ENCODE measurements at places on chromosomes 7 and 10.

- no peaks in the 10 kb centered on the region for H3K27me3 ChIP-seq
- no peak for DNase-seq
- no peaks in the 10 kb centered on the region for H3K4me1 ChIP-seq
Measured at GRCh38 chr7:140284062-140284461, 107.3 kb upstream of the KDM7A start.

DNA sequence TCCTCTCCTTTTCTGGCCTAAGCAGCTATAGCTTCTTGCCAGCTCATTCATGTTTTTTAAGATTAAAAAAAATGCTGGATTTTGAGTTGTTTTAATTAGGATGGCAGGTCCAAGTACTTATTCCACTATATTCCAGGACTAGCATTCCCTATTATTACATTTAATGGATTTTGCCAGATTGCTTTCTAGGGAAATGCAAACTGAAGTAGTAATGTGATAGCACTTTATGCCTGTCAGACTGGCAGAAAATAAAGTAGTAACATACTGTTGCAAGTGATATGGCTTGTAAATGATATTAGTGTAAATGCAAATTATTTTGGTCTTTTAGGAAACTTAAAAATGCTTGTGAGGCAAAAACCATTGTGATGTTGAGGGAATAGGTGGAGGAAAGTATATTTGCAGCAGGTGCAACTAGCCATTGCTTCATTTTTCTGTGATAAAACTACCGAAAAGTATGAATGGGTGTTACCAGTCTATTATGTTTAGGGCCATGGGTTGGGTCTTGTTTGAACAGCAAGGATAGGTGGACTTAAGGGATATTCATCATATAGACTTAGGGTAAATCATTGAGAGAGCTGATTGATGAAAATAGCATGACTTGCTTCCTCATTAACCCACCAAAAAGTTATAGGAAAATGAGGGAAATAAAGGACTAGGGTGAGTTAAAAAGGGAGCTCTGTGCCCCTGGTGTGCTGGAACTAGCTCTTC, 19.9 kb downstream of the ZNRF2 start:
- H3K36me3 ChIP-seq, result no peaks in the 10 kb centered on the region
- H3K27me3 ChIP-seq, result no peaks in the 10 kb centered on the region
- H3K27ac ChIP-seq, result no peak overlapping the region

DNA sequence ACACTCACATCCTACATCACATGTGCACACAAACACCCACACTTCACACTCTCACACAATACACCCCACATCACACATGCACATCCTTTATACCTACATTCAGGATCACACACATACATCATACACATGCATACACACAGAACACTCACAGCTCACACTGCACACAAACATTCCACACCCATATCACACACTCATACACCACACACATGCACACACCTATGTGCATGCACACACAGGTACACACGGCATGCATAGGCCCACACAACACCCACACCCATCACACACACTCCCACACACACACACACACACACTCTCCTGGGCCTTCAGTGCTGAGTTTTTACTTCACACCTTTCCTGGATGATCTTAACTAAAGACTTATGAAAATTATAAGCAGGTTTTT, 220.5 kb downstream of the DNAJB6 start:
- H3K27me3 ChIP-seq, result no peaks in the 10 kb centered on the region
- no peak for DNase-seq
- H3K4me1 ChIP-seq, result peaks cover 31% of the 10 kb centered on the region
- no peaks in the 10 kb centered on the region for H3K36me3 ChIP-seq
- H3K4me3 ChIP-seq, result no peak overlapping the region
- peak overlapping the region; percentile 100 for H3K27ac ChIP-seq

DNA sequence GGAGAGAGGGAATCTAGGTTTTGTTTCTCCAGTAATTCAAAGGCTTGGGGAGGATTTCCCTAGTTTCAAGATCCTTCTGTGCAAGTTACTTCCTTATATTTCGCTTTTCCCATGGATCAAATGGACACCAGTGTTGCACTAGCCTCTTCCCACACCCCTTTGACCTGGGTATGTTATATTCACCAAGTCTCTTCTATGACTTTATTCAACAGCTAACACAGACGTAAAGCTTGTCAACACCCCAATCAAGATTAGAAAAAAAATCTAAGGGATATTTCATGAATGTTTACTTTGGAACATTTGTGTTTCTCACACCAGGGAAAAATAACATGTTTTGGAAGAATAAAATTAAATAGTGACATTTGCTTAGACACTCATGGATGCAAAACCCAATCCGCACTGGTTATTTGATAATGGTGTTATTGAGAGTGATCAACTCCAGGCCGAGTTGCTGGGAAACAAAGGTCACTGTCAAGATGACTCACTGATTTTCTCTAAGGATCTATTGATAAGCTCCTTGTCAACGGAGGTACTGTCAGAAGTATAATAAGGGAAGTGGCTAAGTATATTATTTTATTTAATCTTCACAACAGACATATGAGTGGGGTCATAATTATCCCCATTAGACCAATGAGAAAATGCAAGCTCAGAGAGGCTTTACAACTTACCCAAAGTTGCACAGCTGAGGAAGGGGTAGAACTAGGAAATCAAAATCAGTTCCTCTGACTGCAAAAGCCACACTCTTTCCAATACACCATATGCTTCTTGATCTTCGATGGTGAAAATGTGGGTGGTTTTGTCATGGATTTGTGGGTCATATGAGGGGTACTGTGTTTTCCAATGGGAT, 52.2 kb downstream of the CREB3L2 start:
- no peak overlapping the region for H3K27ac ChIP-seq
- no peak overlapping the region for H3K4me3 ChIP-seq
- no peaks in the 10 kb centered on the region for H3K36me3 ChIP-seq

- H3K36me3 ChIP-seq, result no peaks in the 10 kb centered on the region
- no peaks in the 10 kb centered on the region for H3K27me3 ChIP-seq
- no peak for DNase-seq
- no peak overlapping the region for H3K27ac ChIP-seq
- no peak overlapping the region for H3K4me3 ChIP-seq
Measured at GRCh38 chr7:69847921-69848612, 249.8 kb downstream of the AUTS2 start.

DNA sequence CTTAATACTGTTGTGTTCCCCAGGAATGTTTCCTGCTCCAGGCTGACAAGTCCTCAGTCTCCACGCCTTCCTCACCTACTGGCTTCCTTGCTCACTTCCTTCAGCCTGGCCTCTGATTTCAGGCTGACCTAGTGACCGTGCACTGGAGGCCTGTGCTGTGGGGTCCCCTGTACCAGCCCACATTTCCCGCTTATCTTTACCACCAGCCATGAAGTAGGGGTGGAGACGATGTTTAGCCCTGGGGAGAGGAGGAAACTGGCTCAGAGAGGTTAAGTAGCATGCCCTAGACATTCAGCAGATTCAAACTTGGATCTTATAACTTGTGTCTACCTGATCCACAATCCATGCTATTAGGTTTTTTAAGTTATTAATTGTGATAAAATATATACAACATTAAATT, 4.8 kb upstream of the ZNF488 start:
- H3K27ac ChIP-seq, result no peak overlapping the region
- no peaks in the 10 kb centered on the region for H3K27me3 ChIP-seq
- no peaks in the 10 kb centered on the region for H3K36me3 ChIP-seq
- peaks cover 4% of the 10 kb centered on the region for H3K4me1 ChIP-seq
- DNase-seq, result no peak
- no peak overlapping the region for H3K4me3 ChIP-seq

DNA sequence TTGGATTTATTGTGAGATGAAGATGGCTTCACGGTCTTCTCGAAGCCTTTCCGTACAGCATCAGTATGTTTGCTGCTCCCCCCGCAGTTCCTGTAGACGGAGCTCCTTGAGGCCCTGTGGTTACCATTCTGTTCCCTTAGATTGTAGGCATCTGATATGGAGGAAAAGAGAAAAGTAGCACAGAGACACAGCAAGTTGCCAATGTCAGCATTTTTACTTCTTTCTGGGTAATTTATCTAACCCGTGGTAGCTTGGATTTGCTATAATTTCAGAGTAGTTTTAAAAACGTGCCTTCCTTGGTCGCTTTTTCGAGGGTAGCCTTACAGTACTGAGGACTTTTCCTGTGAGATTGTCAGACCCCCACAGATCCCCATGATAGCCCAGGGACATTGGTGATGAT, 37.5 kb downstream of the WDR37 start:
- no peak for DNase-seq
- H3K4me3 ChIP-seq, result no peak overlapping the region
- H3K27me3 ChIP-seq, result no peaks in the 10 kb centered on the region

DNA sequence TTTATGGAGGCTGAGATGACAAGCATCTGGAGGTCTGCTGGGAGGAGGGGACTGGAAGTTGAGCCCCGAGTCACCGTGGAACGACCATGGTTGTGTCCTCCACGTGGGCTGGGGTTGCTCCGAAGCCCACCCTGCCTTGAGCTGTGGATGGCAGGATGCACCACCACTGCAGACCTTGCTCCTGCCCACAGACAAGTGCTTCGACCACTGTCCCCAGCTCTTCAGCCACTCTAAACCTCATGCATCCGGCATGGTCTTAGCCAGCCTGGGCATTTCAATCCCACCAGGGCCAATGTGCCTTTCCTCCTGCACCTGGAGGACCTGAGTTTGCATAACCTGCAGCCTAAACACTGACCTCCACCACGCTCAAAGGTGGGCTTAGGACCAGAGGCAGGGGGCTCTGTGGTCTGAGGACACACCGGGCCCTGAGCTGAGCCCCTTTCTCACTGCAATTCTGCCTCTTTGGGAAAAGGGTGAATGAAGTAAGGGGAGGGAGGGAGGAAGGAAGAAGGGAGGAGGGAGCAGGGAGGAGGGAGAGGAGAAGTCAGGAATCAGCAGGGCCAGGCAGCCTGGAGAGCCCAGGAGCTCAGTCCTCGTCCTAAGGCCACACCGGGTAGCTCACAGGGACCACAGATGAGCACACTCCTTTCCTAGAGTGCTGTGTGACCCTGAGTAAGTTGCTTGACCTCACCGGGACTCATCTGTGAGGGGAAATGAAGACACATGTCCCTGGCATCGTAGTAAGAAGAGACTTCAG, 44.8 kb upstream of the DNAAF5 start:
- no peaks in the 10 kb centered on the region for H3K4me1 ChIP-seq
- no peak overlapping the region for H3K27ac ChIP-seq
- DNase-seq, result no peak
- H3K27me3 ChIP-seq, result no peaks in the 10 kb centered on the region
- H3K36me3 ChIP-seq, result peaks cover 3% of the 10 kb centered on the region

DNA sequence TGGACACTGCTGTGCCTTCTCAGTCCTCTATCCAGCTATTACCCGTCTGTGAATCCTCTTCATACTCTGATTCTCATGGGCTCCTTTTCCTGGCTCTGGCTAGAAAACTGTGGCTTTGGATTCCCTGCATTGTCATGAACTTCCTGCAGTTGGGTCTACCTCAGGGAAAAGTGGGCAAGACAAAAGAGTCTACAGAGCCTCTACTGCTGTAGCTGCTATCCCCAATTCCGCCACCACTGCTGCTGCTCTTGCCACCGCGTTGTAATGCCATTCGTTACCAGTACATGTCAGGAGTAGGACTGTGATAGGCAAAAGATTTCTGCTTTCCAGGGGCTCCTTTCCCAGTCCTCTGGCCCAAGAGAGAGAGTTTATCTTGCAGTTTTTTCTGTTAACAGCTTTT, 23.9 kb upstream of the PPP1R17 start:
- H3K27me3 ChIP-seq, result peaks cover 85% of the 10 kb centered on the region
- no peak overlapping the region for H3K4me3 ChIP-seq
- no peaks in the 10 kb centered on the region for H3K36me3 ChIP-seq

DNA sequence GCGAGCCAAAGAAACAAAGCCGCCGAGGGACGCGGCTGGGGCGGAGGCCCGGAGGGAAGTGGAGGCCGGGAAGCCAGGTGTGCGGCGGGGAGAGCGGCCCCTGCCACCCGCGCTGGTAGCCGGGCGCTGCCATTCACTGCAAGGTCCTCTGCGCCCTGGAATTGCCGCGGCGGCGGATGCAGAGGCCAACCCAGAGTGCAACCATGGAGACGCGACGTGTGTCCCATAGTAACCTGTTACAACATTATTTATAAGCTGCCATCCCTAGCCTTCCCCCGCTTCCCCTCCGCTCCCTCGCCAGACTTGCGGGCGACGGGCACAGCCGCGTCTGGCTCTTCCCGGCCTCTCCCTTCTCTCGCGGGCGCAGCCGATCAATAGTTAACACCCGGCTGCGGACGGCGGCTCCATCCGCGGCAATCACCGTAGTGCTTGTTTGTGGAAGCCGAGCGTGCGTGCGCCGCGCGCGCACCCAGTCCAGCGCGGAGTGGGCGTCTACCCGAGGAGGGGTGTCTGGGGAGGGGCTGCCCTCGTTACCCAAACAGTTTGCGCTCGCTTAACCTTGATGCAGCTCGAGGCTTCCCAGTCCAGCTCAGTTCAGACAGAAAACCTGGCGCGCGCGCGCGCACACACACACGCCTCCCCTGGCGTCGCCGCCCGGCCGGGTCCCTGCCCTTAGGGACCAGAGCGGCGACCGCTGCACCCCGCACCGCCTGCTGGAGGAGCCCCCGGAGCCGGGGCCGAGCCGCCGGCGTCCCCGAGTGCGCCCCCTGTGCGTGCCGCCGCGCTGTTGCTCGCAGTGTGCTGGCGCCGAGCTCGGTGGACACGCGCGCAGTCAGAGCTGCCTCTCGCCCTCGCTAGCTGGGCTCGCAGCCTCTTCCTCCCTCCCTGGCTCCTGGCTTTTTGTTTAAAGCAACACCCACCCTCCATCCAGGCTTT, 165.4 kb upstream of the DPP6 start:
- H3K27me3 ChIP-seq, result no peaks in the 10 kb centered on the region
- no peak overlapping the region for H3K27ac ChIP-seq
- DNase-seq, result no peak
- no peak overlapping the region for H3K4me3 ChIP-seq
- H3K4me1 ChIP-seq, result no peaks in the 10 kb centered on the region

DNA sequence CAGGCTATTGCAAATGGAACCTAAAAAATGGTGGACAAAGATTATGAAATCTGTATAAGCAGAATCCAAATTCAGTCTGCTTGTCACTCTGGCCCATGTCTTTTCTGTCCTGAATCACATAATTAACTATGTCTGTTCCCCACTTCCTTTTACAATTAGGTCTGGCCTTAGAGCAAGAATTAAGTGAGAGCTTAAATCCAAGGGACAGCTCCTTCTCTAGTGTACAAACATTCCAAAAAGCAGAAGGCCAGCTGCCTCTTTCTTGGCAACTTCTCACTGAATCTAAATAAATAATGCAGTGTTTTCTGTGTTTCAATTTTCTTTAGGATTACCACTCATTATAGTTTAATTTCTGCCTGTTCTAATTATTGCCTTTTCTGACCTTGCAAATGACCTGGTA, 39.3 kb upstream of the NEBL start:
- H3K4me1 ChIP-seq, result peaks cover 19% of the 10 kb centered on the region
- H3K36me3 ChIP-seq, result no peaks in the 10 kb centered on the region
- peak overlapping the region; percentile 81 for H3K27ac ChIP-seq
- H3K27me3 ChIP-seq, result no peaks in the 10 kb centered on the region
- H3K4me3 ChIP-seq, result no peak overlapping the region

GRCh38 chr7:66630531-66630930, 1.9 kb downstream of the KCTD7 start:
- no peaks in the 10 kb centered on the region for H3K27me3 ChIP-seq
- H3K4me3 ChIP-seq, result no peak overlapping the region
- no peaks in the 10 kb centered on the region for H3K36me3 ChIP-seq
- DNase-seq, result no peak
- peaks cover 8% of the 10 kb centered on the region for H3K4me1 ChIP-seq
